ENCODE measurements at places on chromosomes 3 and 15.

GRCh38 chr3:39286771-39287170 lies 6.9 kb upstream of the CX3CR1 start:
- no peak for DNase-seq

DNA sequence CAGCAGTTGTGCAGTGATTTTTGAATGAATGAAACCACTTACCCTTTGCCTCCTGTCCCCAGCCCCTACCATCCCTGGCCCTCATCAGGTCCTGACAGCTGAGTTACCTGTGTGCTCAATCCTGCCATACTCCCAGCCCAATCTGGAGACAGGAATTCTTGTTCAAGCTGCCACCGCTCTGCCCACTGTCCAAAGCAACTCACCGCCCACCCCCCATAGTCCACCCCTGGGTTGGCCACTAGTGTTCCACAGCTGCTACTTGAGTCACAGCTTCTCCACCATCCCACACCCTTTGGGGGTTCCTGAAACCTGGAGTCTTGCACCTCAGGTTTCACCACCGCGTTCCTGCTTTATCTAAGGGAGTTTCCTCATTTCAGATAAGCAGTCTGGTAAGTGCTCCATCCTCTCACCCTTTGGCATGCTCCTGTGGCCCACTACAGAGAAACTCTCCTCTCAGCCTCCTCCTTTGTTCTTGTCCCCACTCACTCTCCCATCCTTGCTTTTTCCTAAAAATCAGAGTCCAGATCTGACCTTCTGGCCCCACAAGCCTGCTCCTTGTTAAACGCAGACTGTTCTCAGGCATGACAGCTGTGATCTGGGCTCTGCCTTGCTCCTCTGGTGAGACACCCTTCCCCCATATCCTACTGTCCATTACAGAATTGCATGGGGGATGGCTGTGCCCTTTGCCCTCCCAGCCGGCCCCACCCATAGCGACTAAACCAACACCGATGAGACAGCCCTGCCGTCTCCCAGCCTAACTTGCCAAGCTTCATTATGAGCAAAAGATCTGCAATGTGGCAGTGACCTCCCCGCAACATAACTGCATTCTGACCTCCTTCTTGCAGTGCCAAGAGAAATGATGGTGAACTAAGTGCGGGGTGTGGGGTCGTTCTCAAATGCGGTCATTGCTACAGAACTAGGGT lies 50.0 kb downstream of the CYP19A1 start:
- no peak for DNase-seq

DNA sequence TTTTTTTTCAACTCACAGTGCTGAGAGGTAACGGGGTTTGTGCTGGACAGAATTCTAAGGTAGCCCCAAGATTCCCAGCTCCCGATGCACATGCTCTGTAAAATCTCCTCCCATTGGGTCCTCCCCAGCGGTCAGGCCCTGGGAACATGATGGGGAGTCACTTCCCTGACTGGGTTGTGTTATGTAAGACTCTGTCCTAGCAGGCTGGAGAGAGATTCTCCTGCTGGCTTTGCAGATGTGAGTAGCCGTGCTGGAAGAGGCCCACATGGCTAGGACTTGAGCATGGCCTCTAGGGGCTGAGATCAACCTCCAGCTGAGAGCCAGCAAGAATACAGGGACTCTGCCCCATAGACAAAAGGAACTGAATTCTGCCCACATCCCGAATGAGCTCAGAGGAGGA lies 83.7 kb upstream of the OXTR start:
- no peak for DNase-seq

- peak; percentile 81 for DNase-seq
These were observed at the start of gene PLXNB1 for GRCh38 chr3:48429960-48430707. PLXNB1 (minus strand) TSS chr3:48430086; CDS start chr3:48424611, 5,475 bp downstream.

DNA sequence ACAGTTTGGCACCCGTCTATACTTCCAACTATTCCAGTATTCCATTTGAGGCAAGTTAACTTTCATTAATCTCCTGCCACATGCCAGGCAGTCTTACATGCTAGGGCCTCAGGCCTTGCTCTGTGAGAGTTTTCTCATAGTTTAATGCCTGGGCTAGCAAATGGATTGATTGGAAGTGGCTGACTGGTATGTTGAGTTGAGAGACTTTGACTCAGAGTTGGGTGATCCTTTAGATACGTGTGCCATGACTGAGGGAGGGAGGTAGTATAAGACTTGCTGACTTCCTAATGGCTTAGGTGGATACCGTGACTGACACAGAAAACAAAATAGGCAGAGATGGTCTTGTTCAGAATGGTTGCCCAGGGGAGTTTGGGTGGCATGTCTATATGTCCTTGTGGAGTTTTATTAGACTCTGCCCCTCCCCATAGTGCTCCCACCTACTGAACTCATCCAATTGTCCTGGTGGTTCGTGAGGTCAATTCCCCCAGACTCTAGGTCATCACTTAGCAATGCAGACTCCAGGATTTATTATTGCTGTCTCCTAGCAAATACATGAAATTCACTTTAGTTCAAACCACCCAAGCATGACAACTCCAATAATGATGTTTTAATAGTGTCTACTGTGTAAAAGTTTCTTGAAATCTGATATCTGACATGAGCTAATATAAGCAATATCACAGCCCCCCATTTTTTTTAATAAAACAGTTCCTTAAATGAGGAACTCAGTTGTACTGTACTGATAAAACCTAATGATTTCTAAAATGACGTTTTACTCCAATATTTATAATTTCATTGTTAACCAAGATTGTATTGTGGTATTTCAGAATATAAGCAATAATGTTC lies 413.9 kb upstream of the MDFIC2 start:
- no peak for DNase-seq
